AG04449 (cell line): ENCODE measurements at places on chromosomes 2 and 18.
A peak's percentile ranks its signal among the peaks of the same experiment; 100 is the strongest.

- peak; percentile 36 for DNase-seq
These were observed 129.3 kb downstream of the LNPK start for GRCh38 chr2:175872721-175873120.

DNA sequence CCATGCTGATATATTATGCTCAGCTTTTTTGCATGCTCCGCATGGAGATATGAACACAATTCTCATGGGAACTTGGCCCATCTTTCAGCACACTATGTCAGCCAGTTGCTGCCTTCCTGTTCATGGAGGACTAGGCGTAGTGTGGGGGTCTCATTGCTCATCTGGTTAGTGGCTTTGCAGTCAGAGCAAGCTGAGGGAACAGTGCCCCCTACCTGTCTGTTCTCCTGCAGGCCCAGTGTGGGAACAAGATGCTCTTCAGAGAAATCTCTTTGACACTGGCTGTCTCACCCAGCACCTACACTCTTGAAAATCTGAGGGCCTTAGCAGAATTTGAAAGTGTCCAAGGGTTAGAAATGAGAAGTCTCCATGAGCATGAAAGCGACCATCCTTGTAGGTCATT, 47.1 kb downstream of the SPTBN1 start:
- no peak for DNase-seq

- DNase-seq = no peak
These were observed 129.3 kb downstream of the NCKAP5 start for GRCh38 chr2:133438848-133439564.

GRCh38 chr2:30548386-30548785, 101.3 kb downstream of the LCLAT1 start:
- DNase-seq = no peak

DNA sequence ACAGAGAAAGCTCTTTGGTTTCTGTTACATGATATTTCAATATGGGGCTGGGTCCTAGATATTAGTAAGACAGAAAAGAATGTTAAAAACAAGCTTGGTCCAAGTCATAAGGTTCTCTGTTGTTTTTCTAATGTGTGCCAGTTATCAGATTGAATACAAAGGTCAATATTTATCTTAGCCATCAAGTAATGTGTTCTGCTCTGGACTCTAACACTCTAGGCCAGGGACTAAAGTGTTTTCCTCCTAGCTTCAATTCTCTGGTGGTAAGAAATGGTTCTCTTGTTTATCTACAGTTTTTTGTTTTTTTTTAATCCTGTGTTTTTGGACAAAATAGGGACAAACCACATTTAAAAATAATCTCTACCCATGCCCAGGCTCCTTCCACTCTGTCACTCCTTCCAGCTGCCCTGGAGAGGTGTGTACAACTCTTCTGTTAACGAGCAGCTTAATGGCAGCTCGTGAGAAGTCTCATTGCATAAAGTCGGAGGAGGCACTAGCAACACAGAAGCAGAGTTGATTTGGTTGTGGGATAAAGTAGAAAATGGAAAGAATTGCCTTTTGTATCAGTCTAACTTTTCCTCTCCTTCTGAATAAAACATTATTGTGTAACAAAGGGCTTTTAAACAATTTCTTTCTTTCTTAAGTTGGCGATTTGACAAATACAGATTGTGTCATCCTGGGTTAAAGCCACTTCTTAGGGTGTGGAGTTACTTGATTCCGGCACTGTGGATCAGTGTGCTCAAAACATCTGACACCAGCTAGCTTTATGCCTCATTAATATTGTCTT, 8.0 kb upstream of the SESTD1 start:
- DNase-seq = no peak

GRCh38 chr18:8810157-8810556, 104.8 kb downstream of the MTCL1 start:
- no peak for DNase-seq
